SK-MEL-5 (cell line): ENCODE measurements at places on chromosomes 2 and 18. TPM values are rescaled to one million over a fixed set of nuclear protein-coding genes. Genes with fewer than 3 reads are reported as not detected.

Gene FAM237A
- not detected in 2 replicates for total RNA-seq

Gene ADD2
- 5.2 and 5.7 TPM in 2 replicates for total RNA-seq

Gene CNGA3
- total RNA-seq, result not detected in 2 replicates

Gene AQP12A
- total RNA-seq, result not detected in 2 replicates

Gene ALPI
- not detected in 2 replicates for total RNA-seq

Gene KCNJ3
- not detected in 2 replicates for total RNA-seq

Gene FER1L5
- total RNA-seq, result not detected in 2 replicates

Gene NAT8
- total RNA-seq, result 2.4 and 2.8 TPM in 2 replicates

Gene UGT1A1
- total RNA-seq, result not detected in 2 replicates

Gene MAB21L4
- not detected in 2 replicates for total RNA-seq

Gene ENOSF1
- 113 and 121 TPM in 2 replicates for total RNA-seq

Gene EMX1
- total RNA-seq, result not detected in 2 replicates

Gene SPHKAP
- not detected in 2 replicates for total RNA-seq

Gene WDR75
- 56.5 and 66.9 TPM in 2 replicates for total RNA-seq
